ENCODE measurements at places on chromosomes 1 and 21. TPM values are rescaled to one million over a fixed set of nuclear protein-coding genes. Genes with fewer than 3 reads are reported as not detected.

Gene KCNE1
- 0.07 TPM for total RNA-seq

Gene SDCCAG8
- total RNA-seq: 26.5 TPM

Gene PADI4
- total RNA-seq: 0.23 TPM

Gene ADAM30
- total RNA-seq: not detected

Gene CYP4Z1
- not detected for total RNA-seq

Gene RAB7B
- not detected for total RNA-seq

Gene ANXA9
- total RNA-seq: 0.27 TPM

Gene OR6K6
- total RNA-seq: not detected

Gene PRSS38
- not detected for total RNA-seq

Gene INKA2
- total RNA-seq: 0.25 TPM

- no peak for DNase-seq
Measured at GRCh38 chr1:67608661-67609576, 76.1 kb upstream of the GADD45A start.

- DNase-seq: no peak
Measured at GRCh38 chr1:25609921-25610320, 6.7 kb upstream of the MAN1C1 start.

- no peak for DNase-seq
Measured at GRCh38 chr1:92503926-92504285, 17.2 kb upstream of the GFI1 start.

DNA sequence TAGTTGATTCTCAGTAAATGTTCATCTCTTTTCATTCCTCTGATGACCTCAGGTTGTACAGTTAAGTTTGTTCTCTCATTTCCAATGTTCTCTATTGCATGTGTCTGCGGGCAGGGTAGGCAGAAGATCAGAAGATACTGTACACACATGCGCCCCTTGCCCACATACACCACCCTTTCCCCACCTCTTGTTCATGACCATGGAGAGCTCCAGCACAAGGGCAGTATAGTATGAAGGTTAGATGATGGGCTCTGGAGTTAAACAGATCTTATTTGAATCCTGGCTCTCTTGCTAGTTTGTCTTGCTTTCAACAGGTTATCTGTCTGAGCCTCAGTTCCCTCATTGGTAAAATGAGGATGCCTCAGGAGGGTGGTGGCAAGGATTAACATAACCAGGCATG is 17.8 kb upstream of the PLD5 start:
- DNase-seq: no peak

- no peak for DNase-seq
Measured at GRCh38 chr1:151314137-151314875, 12.9 kb downstream of the PI4KB start.

- no peak for DNase-seq
Measured at GRCh38 chr1:183163316-183163715, 22.7 kb upstream of the LAMC2 start.

GRCh38 chr1:208205216-208206013 is 38.8 kb downstream of the PLXNA2 start:
- no peak for DNase-seq

GRCh38 chr1:6922096-6922931 is 137.1 kb downstream of the CAMTA1 start:
- DNase-seq: no peak

GRCh38 chr21:44901391-44902074 is 19.2 kb downstream of the ITGB2 start:
- no peak for DNase-seq

GRCh38 chr1:185595835-185596667 is 138.1 kb upstream of the HMCN1 start:
- peak; percentile 61 for DNase-seq

GRCh38 chr1:235866205-235866912 is at the start of gene LYST:
Gene LYST, minus strand, starts transcription at chr1:235866906. Its CDS starts 36,489 bp downstream, at chr1:235830417.
- DNase-seq: peak; percentile 76

- DNase-seq: no peak
Measured at GRCh38 chr21:31157756-31158155, 119.5 kb upstream of the KRTAP19-8 start.

- DNase-seq: no peak
Measured at GRCh38 chr1:207000651-207001291, 30.5 kb upstream of the FCAMR start.

GRCh38 chr21:46096596-46097335 is 1.1 kb upstream of the COL6A2 start:
- DNase-seq: no peak

- DNase-seq: no peak
Measured at GRCh38 chr1:10973956-10974881, 38.2 kb upstream of the TARDBP start.

Measured in activated CD4-positive, alpha-beta T cell treated with anti-CD3 and anti-CD28 coated beads for 36 hours (primary cell).